ENCODE measurements at places on chromosomes 5 and 9.

- no peak for DNase-seq
These were observed 16.6 kb upstream of the MEGF9 start for GRCh38 chr9:120730654-120731514.

DNA sequence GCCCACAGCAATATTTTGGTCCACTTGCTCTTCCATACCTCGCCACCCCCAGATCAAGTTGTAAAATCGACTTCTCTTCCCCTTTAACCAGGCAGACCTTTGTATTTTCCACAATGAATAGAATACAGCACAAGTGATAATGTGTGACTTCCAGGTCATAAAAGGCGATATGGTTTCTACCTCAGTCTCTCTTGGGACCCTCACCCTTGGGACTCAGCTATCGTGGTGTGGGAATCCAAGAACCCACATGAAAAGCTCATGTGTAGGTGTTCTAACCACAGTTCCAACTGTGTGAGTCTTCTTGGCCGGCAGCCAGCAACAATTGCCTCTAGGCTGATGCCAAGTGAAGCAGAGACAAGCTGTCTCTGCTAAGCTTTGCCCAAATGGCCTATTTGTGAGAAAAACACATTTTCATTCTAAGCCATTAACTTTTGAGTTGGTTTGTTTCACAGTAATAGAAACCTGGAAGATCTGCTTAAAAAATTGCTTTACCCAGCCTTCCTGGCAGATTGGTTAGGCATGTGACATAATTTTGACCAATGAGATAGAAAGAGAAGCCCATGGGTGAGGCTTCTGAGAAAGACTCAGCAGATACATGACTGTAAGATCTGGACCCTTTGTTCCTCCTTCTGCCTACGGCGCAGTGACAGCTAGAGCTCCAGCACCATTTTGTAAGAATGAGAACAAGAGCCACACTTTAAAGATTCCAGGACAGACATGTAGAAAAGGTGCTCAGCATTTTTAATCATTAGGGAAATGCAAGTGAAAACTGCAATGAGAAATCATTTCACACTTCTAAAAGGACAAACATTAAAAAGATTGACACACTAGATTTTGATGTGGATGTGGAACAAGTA is 18.3 kb upstream of the MLLT3 start:
- DNase-seq: peak; percentile 36

DNA sequence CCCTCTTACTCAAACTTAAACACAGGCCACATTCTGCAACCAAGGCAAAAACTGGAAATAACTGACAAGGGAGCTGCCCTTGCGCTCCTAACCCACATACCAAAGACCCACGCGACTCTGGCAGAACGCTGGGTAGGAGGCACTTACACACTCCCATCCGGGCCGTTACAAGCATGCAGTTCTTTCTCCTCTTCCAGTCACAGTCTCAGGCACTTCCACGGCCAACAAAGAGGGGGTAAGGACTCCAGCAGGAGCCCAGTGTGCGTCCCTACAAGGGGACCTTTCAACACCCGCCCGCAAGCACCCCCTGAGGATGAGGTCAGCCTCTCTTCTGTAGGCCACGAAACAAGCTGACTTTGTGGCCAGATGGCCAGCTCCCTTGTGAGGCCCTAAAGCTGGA is 57.4 kb downstream of the SERINC5 start:
- no peak for DNase-seq

- no peak for DNase-seq
These were observed 2.1 kb upstream of the TPM2 start for GRCh38 chr9:35691757-35692301.
